ENCODE measurements at places on chromosomes 1 and 21.

- H3K36me3 ChIP-seq = no peaks in the 10 kb centered on the region
- no peaks in the 10 kb centered on the region for H3K27me3 ChIP-seq
- DNase-seq = no peak
- H3K4me1 ChIP-seq = peaks cover 19% of the 10 kb centered on the region
- H3K4me3 ChIP-seq = no peak overlapping the region
Observed at GRCh38 chr1:8941906-8942305, 3.8 kb upstream of the CA6 start.

DNA sequence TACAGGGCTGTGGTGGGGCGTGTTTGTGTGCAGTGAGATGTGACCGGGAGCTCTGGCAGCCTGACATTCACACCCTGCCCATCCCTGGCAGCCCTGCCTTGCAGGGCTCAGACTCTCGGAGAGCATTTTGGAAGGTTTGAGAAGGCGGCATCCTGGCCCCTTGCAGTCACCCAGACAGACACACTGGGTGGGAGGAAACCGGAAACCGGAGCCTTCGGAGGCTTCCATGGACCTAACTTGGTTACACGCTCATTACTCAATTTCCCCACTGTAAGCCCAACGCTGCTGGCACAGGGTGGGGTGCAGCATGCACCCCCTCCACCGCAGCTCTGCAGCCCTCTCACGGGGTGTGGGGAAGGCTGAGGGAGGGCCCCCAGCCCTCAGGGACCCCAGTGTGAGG is 22.2 kb upstream of the RSPO1 start:
- H3K4me3 ChIP-seq = no peak overlapping the region
- H3K27ac ChIP-seq = no peak overlapping the region
- no peak for DNase-seq
- H3K4me1 ChIP-seq = peaks cover 11% of the 10 kb centered on the region
- H3K27me3 ChIP-seq = peaks cover 3% of the 10 kb centered on the region

DNA sequence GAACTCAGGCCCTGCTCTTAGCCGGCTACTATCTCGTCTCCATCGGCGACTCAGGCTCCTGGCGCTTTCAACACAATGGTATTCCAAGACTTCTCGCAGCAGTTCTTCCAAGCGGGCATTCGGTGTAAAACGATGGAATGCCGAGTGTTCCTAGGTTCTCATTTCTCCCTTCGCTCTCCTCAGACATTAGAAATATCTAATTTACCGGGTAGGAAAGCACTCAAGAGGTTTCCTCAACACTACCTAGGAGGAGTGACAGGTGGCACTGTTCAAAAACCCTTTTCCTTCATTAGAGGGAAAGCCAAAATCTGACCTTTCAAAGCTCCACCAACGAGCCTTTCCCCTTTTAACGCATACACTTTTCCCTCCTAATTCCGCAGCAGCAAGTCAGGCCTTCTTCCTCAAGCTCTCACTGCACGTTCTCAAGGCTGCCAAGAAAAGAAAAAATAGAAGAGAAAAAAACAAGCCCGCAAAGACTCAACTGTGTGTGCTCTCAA is 601 bp downstream of the UBE2G2 start:
- peaks cover 2% of the 10 kb centered on the region for H3K4me1 ChIP-seq
- no peaks in the 10 kb centered on the region for H3K27me3 ChIP-seq
- H3K27ac ChIP-seq = peak overlapping the region; percentile 75
- no peak for DNase-seq
- H3K36me3 ChIP-seq = peaks cover 31% of the 10 kb centered on the region

DNA sequence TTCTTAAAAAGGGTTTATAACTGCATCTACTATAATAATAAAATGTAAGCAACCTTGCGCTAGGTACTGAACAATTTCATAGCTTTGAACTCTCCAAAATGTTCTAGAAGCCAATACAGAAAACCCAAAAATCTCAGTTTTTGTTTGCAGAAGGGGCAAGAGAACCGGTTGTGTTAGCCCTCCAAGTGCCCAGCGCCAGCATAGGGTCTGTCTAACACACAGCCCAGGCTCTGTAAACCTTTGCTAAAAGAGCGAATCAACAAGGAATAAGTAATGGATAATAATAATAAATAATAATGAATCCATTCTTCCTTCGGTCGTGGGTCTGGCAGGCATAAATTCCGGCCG is 333 bp upstream of the CHAF1B start:
- H3K4me3 ChIP-seq = peak overlapping the region; percentile 30
- no peaks in the 10 kb centered on the region for H3K27me3 ChIP-seq
- H3K4me1 ChIP-seq = peaks cover 1% of the 10 kb centered on the region
- H3K27ac ChIP-seq = no peak overlapping the region
- H3K36me3 ChIP-seq = no peaks in the 10 kb centered on the region

- H3K4me3 ChIP-seq = no peak overlapping the region
- H3K4me1 ChIP-seq = peaks cover 8% of the 10 kb centered on the region
- no peaks in the 10 kb centered on the region for H3K36me3 ChIP-seq
- no peak overlapping the region for H3K27ac ChIP-seq
- no peaks in the 10 kb centered on the region for H3K27me3 ChIP-seq
- DNase-seq = no peak
Observed at GRCh38 chr1:91806769-91807700, 78.9 kb downstream of the TGFBR3 start.

DNA sequence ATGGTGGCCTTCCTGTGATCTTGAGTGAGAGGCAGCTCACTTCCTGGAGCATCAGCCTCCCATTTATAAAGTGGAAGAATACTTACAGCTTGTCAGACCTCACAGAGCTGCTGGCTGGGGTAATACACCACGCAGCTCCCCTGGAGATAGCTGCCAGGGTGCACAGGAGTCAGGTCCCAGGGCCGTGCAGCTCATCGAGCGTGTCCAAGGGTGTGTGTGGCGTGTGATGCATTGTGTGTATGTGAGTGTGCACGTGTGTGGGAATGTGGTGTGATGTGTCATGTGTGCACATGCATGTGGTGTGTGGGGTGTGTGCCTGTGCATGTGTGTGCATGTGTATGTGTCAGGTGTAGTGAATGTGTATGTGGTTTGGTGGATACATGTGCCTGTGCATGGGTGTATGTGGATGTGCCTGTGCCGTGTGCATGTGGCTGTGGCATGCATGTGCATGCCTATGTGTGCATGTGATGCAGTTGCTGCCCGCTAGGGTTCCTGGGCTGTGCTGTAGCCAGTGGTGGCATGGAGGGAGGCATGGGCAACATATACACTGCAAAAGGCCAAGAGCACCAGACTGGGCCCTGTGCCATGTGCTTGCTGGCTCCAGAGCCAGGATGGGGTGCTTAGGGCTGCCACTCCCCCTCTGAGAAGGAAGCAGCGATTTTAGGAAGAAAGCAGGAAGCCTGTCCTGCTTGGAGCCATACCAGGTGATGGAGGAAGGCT is 24.6 kb downstream of the WNT3A start:
- no peak for DNase-seq
- H3K27me3 ChIP-seq = peaks cover 4% of the 10 kb centered on the region
- no peak overlapping the region for H3K27ac ChIP-seq
- H3K4me3 ChIP-seq = no peak overlapping the region

Measured in H1 (cell line).